ENCODE measurements at places on chromosomes 5 and 9.

DNA sequence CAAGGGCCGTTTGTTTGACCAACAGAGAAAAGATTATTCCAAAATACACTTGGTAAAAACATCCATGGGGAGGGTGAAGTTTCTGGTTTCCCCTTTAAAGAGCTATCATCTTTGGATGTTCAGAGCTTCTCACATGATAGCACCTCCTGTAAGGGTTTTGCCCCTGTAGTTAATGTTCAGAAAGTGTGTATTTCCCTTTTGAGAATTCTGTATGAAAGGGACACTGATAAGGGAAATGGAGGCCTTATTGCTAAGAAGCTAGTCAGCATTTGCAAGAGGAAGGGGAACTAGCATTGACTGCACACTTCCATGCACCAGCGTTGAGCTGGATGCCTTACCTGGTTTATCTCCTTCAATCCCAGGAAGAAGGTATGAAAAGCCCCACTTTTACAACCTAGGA is 31.5 kb upstream of the C5orf58 start:
- DNase-seq: no peak

DNA sequence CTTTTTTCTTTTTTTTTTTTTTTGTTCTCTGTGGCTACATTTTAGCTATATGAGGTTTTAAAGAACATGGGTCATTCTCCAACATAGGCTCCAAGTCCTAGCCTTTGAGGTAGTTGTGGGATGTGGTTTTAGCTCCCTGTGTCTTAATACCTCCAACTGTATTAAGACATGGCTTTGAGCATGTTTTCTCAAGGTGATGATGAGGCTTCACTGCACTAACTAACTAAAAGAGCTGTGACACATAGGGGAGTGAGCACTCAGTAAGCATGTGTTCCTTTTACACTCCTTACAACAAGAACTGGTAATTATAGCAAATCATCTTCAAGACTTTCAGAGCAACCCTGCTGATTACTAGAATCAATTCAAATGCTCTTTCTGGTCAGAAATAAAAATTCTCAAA is 333.6 kb upstream of the CCNH start:
- DNase-seq: no peak

DNA sequence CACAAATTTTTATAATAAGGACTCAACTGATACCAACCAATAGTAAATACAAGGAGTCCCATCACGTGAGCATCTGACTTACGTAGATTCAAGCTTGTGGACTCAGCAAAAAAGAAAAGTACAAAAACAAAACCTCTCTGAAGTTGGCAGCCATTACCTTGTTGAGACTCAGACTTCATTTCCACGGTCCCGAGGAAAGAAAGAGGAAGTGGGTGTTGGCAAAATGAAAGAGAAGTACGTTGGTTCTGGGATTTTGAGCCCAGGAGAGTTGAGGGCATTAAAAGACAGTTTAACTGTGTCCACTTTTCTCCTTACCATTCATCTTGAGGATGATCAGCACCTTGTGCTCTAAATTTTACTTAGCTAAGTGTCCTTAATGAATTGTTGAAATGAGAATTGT is 26.7 kb downstream of the NCBP1 start:
- DNase-seq: no peak

GRCh38 chr9:115966660-115967059 is 186.9 kb upstream of the PAPPA start:
- no peak for DNase-seq

DNA sequence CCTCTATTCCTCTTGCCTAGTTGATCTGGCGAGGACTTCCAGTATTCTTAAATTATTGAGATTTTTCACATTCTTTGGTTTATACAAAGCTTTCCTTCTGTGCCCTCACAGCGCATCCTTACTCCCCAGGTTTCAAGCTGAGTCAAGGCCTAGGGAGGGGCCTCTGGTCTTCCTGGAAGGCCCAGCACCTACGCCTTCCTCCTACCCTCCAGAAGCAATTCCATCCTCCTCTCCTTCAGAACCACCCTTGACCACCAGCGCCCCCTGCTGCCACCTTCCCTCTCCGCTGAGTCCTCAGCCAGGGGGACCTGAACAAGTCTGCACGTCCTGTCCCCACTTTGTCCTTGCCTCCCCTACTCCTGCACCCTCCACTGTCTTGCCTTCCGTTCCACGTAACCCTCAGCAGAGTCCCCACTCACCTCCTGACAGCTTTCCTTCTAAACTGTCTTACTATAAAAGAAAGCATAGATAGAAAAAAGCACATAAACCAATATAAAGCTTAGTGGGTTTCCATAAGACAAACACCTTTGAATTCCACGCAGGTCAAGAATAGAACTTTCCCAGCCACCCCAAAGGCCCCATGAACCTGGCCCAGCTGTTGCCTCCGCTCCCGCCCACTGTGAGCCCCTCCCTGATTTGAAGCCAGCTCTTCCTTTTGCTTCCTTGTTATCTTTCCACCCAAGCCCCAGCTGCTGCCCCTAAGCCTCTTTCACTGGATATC is 63.0 kb upstream of the CTSL start:
- DNase-seq: peak; percentile 51

- DNase-seq: no peak
Observed at GRCh38 chr5:139745132-139745799, 50.3 kb upstream of the PSD2 start.

- no peak for DNase-seq
Observed at GRCh38 chr9:107153336-107153735, 129.7 kb upstream of the RAD23B start.

DNA sequence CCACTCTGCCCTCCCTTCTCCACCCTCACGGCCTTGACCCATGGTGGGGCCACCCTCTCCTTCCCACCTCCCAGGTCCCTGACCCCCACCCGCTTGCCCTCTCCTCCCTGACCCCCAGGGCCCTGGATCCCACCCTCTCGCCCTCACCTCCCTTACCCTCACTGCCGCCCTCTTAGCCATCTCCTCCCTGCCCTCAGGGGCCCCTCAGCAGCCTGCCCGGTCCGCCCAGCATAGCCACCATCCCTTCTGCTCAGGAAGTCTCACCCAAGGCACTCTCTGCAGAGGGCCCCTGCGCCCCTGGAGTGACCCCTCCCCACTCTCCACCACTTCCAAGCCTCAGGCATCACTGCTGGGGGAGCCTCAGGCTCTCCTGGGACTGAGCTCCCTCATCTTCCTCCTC is 66.3 kb downstream of the MRPL36 start:
- no peak for DNase-seq

GRCh38 chr5:87322381-87322780 is 54.7 kb downstream of the RASA1 start:
- DNase-seq: no peak

- DNase-seq: no peak
Observed at GRCh38 chr9:76269789-76270188, 124.4 kb downstream of the RFK start.

DNA sequence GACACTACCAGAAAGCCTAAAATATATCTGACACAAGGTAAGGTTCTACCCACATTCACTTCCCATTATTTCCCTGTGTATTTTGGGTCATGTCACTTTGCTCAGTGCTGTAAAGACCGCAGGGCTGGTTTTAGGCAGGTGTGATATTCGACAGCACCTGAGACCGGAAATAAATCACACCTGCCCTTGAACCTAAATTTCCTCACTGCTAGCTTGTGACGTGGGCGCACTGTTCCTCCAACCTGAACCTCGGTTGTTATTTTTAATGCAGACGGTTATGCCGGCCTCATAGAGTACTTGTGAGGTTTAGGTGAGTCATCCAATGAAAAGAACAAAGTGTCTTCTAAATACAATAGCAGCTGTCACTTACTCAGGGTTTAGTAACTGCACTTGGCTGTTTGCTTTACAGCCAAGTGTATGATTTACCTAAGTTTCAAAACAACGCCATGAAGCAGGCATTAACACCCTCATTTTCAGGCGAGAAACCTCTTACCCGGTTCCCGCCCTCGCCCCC is 20.7 kb upstream of the ZNF782 start:
- DNase-seq: no peak

DNA sequence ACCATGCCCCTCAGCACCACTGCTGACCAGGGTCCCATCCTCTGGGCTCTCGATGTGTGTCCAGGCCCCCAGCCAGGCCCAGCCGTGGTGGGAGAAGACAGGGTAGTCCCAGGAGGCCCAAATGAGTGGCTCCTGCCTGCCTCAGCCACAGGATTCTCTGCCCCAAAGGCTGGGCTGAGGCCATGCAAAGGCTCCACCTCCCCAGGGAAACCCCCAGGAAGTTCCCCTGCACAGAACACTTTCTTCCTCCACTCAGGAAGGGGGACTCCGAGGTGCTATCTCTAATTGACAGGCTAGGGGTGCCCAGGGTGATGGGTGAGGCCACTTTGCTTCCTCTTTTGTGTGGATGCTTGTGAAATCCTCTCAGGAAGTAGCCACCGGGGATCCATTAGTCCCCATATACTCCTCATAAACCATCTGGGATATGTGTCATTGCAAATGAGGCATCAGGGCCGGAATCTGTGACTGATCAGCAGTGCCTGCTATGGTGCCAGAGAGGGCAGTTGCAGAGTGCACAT is 23.1 kb upstream of the TDRD7 start:
- DNase-seq: no peak

DNA sequence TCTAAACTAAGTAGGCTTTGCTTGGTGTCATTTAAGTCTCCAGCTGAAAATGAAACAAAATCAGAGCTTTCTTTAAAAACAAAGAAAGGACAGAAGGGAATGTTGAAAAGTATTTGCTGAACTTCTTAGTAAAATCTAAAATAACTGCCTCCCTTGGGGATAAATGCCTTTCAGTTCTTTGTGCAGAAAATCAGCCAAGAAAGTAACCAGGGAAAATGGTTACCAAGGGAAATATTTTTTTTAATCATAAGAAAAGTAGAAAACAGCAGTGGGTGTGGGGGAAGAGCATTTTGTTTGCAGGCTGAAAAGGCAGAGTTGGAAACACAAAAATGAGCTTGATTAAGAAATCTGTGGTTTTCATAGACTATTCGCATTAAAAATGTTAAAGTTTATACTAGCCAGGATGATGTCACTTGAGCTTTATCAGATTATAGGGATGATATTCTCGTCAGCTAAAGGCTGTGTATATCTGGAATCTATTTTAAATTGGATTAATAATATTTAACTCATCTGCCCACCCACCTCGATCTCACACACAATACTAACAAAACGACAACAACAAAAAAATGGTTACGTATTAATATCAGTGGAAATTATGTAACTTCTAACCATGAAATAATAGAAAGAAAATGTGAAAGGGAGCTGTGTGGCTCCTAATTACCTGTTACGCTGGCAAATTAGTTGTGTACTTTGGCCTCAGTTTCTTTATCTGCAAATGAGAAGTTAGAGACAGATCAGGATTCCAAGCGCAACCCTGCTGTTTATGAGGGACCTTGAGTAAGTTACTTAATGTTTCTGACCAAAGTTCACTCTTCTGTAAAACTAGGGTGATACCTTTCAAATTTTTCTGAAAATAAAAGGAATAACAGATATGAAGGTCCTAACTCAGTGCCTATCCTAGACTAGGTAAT is at the start of gene ECM2:
Gene ECM2, minus strand, starts transcription at position 51 of the 911 bp plus-strand sequence. CDS start 13,124 bp downstream, outside the sequence.
- DNase-seq: no peak

- DNase-seq: no peak
Observed at GRCh38 chr5:135750506-135750905, 84.0 kb upstream of the SLC25A48 start.

GRCh38 chr9:13487071-13487470 is 207.6 kb upstream of the MPDZ start:
- DNase-seq: no peak

DNA sequence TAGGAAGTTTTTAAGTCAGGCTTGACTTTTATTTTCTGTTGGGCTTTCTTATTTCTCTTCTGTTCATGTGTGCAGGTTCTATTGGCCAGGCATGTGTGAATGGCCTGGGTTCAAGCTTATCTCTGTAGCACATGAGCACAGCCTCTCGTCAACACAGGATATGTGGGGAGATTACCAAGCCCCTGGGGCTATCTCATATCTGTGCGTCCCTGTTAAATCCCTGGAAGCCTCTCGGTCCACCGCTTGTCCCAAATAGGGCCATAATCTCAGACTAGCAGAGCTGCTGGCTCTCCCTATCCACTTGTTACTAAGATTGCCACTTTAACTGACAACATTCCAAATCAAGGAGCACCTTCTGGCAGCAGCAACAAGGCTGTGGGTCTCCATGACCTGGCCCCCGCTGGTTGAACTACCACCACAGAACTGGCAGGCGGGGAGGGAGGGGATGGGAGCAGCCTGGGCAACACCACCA is 28.4 kb upstream of the EBF1 start:
- no peak for DNase-seq

- DNase-seq: no peak
Observed at GRCh38 chr5:106172681-106173532, 1497.8 kb downstream of the EFNA5 start.

DNA sequence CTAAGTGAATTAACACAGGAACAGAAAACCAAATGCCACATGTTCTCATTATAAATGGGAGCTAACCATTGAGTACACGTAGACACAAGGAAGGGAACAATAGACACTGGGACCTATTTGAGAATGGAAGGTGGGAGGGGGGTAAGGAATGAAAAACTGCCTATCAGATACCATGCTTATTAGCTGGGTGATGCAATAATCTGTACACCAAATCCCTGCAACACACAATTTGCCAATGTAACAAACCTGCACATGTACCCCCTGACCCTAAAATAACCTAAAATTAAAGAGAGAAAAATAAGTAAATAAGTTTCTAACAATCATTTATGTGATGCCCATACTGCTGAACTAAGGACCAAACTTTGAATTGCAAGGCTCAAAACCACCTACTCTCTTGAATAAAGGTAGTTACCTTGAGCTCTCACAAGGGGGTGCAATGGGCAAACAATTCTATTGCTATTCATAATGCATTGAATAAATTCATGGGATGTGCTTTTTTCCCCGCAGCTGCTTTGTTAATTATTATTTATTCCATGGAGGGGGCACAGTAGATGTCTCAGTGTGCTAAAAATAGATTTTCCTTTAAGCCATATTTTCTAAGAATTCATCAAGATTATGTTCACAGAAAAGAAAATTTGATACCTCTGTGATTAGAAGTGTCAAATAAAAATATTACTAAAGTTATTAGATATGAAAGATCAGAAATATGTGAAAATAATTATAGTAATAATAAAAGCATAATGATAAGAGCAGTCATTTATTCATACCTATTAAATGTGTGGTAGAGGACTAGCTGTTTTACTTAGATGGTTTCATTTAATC is 76.2 kb upstream of the PTPN3 start:
- no peak for DNase-seq

DNA sequence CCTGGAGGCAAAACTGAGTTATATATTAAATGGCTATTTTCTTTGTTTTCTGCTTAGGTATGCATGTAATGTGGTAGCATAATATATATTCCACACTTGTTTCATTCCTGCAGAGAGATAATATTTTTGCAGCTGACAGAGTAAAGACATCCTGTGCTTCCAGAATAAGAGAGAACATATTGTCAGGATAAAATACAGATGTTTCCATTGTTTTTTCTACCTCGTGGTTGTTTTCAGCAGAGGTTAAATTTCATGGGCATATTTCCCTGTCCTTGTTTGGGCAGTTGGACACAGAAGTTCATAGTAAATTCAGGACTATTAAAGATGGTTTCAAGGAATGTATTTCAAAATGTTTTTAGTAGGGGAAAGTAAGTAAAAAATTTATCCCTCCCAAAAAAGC is 47.6 kb upstream of the MEGF10 start:
- DNase-seq: no peak

GRCh38 chr5:127934791-127935256 is 148.7 kb upstream of the SLC12A2 start:
- DNase-seq: no peak

GRCh38 chr5:54743997-54744788 is 226.6 kb downstream of the SNX18 start:
- no peak for DNase-seq

- no peak for DNase-seq
Observed at GRCh38 chr5:76438025-76438424, 34.9 kb downstream of the IQGAP2 start.

All from activated naive CD8-positive, alpha-beta T cell treated with anti-CD3 and anti-CD28 coated beads, Interleukin-2, amount 10 ng/mL, durations not matched to agents 7 days and 5 days (primary cell).